ENCODE measurements at places on chromosomes 6 and 20. TPM values are rescaled to one million over a fixed set of nuclear protein-coding genes. Genes with fewer than 3 reads are reported as not detected.

Gene TAP2
- total RNA-seq: 7.2 TPM

Gene AVP
- not detected for total RNA-seq

Gene GSTA2
- not detected for total RNA-seq

Gene ENPP1
- total RNA-seq: 6.6 TPM

Data from bronchus fibroblast of lung (primary cell).